GM23248 (cell line): ENCODE measurements at places on chromosomes 1 and 21.

DNA sequence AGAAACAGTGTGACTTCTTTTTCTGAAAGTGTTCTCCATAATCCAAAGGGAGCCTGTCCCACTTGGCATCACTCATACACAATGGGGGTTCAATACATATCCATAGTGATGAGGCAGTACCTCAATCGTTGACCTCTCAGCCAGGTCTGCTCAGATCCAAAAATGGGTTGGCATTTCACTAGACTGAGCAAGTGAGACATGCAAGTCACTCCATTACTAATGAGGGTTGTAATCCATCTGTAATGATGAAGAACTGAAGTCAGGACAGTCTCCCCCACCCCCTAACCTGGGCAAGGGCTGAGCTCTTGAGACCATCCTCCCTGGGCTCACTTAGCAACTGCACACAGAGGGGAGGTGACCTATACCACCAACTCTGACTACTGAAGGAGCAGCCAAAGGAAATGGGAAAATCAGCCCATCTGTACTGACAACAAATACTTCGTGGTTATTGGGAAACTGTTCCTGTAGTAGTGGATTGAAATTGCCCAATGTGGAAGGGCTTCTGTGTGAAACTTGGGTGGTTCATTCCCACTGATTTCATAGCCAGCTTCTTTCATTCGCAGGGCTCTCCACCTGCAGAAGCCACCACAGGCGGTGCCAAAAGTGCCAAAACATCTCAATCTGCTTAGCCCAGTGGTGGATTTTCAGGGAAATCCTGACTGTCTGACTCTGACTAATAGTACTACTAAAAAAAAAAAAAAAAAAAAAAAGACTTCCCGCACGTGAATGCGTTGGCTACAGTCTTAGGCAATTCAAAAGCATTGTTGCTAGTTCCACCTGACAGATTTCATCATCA lies 5.0 kb downstream of the NGF start:
- no peaks in the 10 kb centered on the region for H3K36me3 ChIP-seq
- H3K4me1 ChIP-seq, result peaks cover 86% of the 10 kb centered on the region
- DNase-seq, result peak; percentile 90
- no peak overlapping the region for H3K4me3 ChIP-seq

GRCh38 chr1:29708796-29709703 lies 472.7 kb downstream of the PTPRU start:
- no peaks in the 10 kb centered on the region for H3K36me3 ChIP-seq
- peak; percentile 81 for DNase-seq
- H3K27ac ChIP-seq, result peak overlapping the region; percentile 86
- peak overlapping the region; percentile 24; the same call in 1 of the 2 replicates for H3K4me3 ChIP-seq
- peaks cover 52% of the 10 kb centered on the region for H3K4me1 ChIP-seq

GRCh38 chr1:201357636-201358348 lies 19.7 kb downstream of the TNNT2 start:
- H3K4me3 ChIP-seq, result no peak overlapping the region
- no peaks in the 10 kb centered on the region for H3K36me3 ChIP-seq
- DNase-seq, result no peak

GRCh38 chr1:9478021-9478420 lies 61.2 kb upstream of the SLC25A33 start:
- H3K27me3 ChIP-seq, result no peaks in the 10 kb centered on the region; the same call in 1 of the 2 replicates

- DNase-seq, result peak; percentile 81
- no peak overlapping the region for H3K27ac ChIP-seq
- peaks cover 39% of the 10 kb centered on the region for H3K4me1 ChIP-seq
These were observed 20.8 kb upstream of the MYSM1 start for GRCh38 chr1:58720680-58721079.

DNA sequence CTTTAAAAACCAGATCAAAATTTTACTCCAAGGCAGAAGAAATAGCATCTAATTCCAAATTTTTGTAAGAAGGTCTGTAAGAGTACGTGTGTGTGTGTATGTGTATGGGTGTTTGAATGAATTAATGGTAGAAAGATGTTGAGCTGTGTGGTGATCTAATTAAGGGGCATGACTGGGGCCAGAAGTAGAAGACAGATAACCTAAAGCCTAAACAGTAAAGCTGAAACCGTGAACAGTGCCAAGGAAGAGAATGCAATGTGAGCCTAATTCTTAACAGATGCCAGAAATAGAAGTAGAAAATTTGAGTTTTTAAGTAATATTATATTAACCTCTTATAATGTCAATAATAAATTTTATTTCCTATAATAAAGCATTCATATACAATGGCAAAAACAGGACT lies 38.2 kb downstream of the BRINP3 start:
- H3K4me1 ChIP-seq, result no peaks in the 10 kb centered on the region
- DNase-seq, result no peak
- H3K27ac ChIP-seq, result no peak overlapping the region
- no peaks in the 10 kb centered on the region for H3K36me3 ChIP-seq
- H3K27me3 ChIP-seq, result no peaks in the 10 kb centered on the region

DNA sequence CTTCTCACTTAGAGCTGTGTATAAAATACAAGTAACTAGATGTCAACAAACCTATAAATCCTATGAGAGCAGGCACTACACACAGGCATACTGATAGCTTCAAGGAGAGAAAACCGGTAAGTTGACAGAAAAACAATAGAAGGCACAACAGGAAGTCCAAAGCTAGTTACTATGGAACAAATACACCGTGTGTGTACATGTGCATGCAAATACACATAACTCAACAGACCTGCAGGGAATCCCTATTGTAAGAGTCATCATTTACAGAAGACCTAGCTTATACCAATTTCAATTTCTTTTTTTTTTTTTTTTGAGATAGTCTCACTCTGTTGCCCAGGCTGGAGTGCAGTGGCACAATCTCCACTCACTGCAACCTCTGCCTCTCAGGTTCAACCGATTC lies 26.3 kb downstream of the JAK1 start:
- H3K4me3 ChIP-seq, result no peak overlapping the region
- H3K36me3 ChIP-seq, result no peaks in the 10 kb centered on the region
- peaks cover 15% of the 10 kb centered on the region for H3K4me1 ChIP-seq
- DNase-seq, result no peak
- H3K27me3 ChIP-seq, result no peaks in the 10 kb centered on the region

GRCh38 chr1:67651031-67651430 lies 34.0 kb upstream of the GADD45A start:
- no peak overlapping the region for H3K27ac ChIP-seq
- H3K36me3 ChIP-seq, result no peaks in the 10 kb centered on the region
- H3K4me1 ChIP-seq, result peaks cover 13% of the 10 kb centered on the region
- H3K4me3 ChIP-seq, result no peak overlapping the region
